RWPE2 (cell line): ENCODE measurements at places on chromosomes 7 and 10.

DNA sequence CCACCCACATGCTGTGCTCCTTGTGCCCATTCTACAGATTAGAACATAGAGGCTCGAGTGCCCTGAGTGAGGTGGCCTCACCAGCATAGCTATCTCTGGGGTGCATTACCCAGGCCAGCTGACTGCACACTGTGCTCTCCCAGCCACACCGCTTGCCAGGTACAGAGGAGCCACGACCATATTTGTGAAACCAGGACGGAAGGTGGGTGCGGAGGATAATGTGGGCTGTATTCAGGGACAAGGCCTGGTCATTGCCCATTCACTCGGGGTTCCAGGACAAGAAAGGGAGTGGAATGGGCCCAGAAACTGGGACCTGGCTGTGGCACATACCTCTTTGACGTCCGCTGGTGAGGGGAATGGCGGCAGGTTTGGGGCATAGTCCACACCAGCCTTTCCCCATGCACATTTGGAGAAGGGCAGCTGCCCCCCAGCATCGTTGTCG lies 236.0 kb downstream of the TNS3 start:
- no peak for DNase-seq

- DNase-seq, result no peak
These were observed 135.8 kb upstream of the TMEM168 start for GRCh38 chr7:112926018-112926417.

- no peak for DNase-seq
These were observed 66.4 kb downstream of the MGAM2 start for GRCh38 chr7:142177869-142178268.

GRCh38 chr10:104824380-104825006 lies 183.4 kb downstream of the SORCS3 start:
- DNase-seq, result no peak

DNA sequence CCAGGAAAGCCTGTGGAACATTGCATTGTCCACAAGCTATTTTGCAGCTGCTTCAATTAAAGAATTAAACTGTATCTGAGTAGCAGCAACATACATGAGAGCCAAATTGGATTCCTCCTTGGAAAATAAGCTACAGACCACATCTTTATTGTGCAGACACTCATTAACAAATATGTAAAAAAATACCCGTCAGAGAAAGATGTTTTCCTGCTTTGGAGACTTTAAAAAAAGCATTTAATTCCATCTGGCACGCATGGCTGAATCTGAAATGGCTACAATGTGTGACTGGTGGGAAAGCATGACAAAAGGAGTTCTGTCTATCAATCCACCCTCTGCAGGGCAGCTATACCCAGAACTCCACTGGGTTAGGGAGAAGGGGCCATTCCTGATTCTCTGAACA lies 73.1 kb upstream of the HPS1 start:
- no peak for DNase-seq

DNA sequence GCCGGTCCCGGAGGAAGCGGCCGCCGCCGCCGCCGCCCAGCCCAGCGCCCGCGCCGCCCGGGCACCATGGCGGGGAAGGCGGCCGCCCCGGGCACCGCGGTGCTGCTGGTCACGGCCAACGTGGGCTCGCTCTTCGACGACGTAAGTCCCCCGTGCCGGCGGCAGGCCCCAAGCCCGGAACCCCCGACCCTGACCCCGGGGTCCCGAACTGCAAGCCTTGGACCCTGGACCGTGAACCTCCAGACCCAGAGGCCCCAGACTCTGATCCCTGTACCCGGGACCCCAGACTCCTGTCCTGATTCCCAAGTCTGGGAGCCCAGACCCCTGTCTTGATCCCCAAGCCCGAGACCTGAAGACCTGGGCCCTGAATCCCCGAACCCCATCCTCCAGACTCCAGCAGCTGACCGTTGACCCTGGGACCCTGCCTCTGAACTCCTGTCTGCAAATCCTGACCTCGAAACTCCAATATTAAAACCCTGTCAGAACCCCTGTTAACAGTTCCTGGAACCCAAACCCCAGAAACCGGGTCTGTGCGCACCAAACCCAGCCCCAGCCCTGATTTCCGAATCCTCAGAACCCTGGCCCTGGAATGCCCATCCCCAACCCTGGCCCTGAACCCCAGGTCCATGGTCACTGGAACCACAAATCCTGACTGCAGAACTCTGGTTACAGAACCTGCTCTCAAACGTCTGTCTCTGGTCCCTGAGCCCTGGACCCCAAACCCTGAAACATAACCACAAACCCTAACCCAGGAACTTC lies 623 bp downstream of the INPP5A start:
- peak; percentile 44 for DNase-seq

- no peak for DNase-seq
These were observed 642.6 kb downstream of the AUTS2 start for GRCh38 chr7:70240873-70241272.

DNA sequence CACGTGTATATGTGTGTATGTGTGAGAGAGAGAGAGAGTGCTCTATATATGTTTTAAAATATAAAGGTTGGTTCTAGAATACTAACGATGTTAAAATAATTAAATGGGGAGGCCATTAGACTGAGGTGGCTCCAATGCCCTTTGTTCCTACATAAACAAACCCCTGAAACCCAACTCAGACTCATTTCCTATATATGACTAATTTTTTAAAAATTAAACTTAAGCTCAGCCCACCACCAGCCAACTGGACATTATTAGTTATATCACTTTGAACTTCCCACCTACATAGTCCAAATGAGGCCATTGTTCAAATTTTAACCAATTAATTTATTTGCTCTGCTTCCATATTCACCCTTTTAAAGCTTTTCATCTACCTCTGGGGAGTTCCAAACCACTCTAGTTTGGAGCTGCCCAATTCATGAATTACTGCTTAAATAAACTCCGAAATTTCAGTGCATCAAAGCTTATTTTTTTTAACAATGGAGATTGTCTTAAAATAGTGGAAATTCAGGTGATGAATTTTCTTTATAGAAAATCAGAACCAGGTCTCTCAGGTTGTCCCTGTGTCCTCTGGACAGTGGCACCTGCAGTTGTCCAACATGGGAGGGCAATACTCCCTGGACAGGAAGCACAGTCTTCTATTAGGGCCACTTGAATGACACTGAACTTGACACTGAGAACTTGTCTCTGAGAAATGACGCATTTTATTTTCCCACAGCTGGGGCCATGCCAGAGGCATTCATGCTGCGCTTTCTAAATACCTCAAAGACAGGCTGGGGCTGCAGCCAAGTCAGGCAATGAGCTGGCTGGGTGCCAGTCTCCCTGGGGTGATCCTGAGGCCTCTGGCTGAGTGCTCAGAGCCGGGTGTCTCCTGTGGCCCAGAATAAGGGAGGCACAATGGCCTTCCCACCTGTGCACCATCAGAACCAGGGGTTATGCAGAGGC lies 109.5 kb upstream of the TMEM72 start:
- peak; percentile 88 for DNase-seq

DNA sequence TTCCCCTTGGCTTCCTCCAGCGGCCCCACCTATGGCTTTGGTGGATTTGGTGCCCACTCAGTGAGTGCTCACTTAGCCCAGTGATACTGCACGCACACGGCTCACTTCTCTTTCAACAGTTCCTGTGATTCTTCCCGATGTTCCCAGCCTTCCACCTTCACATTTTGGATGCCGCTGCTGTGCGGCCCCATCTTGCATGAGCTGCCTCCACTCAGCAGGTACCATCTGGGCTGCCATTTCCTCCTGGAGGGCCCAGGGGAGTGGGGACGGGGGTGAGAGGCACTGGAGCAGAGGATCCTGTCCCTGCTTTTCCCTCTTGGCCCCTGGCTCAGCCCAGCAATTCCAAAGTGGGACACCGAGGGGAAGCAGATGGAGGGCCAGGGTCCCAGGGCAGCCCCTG lies 323.3 kb upstream of the ZNF32 start:
- no peak for DNase-seq

DNA sequence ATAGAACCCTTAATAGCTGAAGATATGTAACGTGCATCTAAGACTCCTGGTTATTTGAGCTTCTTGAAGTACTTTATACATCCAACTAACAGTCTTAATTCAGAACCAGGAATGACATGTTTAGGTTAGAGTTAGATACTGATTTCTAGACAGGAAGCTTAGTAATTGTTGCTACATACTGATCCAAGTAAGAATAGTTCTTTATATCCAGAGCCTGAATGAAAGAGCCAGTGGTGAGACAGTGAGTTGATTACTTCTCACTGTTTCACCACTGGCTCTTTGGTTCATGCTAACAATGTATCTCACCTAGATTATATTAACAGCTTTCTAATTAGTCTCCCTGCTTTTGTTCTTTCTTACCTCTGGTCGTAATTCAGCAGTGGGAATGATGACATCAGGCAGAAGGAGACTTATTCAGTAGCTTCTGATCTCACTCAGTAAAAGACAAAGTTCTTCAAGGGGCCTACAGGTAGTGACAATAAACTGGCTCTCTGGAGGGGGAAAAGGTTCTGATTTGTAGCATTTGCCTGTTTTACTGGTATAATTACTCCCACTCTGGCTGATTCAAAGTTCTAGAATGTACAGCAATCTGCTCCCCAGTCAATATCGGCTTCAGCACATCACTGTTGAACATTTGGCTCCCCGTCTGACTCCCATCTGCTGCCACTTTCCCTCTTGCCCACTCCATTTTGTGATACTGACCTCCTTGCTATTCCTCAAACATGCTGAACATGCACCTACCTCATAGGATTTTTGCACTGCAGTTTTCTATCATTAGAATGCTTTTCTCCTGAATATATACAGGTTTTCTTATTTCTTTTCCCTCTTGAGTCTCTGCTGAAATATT lies 29.1 kb downstream of the MCU start:
- no peak for DNase-seq
